Neural crest cell (in vitro differentiated cells): ENCODE measurements at places on chromosomes 4 and X. TPM values are rescaled to one million over a fixed set of nuclear protein-coding genes. Genes with fewer than 3 reads are reported as not detected.

Gene PHF8
- 38.1 and 38.3 TPM in 2 replicates for total RNA-seq

DNA sequence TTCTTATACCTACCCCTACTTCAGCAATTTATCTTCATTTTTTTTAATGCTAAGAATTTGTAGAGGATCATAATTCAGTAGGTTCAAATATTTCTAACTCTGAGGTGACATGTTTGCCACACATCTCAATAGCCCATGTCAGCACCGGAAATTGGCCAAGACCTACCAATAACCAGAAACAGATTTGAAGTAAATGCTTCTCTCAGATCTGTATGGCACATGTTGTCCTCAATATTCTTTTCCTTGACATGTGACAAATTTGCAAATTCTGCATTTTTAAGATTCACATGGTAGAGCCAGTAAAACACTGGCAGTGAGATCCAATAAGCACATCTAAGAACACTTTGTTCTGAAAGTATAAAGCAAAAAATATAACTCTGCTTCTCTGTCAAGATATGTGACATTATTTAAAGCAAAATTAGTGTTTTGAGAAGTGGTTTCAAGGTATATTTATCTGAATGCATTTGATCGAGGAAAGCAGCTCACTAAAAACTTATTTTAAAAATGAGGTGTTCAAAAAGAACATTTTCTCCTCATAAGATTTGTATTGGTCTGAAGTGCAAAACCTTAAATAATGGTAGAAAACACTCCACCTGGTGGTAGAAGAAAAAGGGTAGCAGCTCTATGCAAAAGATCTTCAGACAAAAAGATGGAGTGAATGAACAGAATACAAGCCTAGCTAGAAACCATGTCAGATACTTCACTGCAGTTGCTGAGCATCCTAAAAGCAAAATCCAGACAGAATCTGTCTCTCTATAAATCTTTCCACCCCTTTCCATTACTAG, 513.8 kb upstream of the FAM241A start:
- no peak for DNase-seq

Gene NHSL2
- 9.9 and 10.8 TPM in 2 replicates for total RNA-seq

DNA sequence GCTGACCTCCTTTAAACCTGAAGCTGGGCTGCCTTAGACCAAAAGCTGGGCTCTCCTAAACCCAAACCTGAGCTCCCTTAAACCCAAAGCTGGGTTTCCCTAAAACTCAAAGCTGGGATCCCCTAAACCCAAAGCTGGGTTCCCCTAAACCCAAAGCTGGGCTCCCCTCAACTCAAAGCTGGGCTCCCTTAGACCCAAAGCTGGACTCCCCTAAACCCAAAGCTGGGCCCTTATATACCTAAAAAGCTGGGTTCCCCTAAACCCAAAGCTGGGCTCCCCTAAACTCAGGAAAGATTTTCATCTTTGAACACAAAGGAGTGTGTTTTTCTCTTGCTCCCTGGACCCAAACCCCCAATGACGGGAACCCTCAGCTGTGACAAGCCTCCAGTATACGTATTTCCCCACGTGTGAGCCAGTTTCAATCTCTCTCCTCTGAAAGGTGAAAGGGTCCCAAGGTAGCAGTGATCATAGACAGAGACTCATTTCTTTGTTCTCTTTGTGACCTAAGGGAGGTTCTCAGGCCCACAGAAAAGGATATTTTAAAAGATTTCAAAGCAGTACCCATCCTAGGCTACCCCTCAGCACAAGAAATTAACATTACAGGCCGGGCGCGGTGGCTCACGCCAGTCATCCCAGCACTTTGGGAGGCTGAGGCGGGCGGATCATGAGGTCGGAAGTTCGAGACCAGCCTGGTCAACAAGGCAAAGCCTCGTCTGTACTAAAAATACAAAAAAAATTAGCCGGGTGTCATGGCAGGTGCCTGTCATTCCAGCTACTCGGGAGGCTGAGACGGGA, 31.3 kb upstream of the ASMTL start:
- no peak for DNase-seq

DNA sequence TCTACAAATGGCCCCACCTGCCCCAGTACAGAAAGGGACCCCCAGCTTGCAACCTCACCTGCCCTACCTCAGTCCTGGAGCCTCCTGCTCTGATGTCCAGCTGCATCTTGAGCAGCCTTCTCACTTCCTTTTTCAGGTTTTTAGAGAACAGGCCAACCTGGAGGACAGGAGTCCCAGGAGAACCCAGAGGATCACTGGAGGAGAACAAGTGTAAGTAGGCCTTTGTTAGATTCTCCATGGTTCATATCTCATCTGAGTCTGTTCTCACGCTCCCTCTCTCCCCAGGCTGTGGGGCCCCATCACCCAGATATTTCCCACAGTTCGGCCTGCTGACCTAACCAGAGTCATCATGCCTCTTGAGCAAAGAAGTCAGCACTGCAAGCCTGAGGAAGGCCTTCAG, 3.6 kb downstream of the MAGEA11 start:
- DNase-seq = no peak

DNA sequence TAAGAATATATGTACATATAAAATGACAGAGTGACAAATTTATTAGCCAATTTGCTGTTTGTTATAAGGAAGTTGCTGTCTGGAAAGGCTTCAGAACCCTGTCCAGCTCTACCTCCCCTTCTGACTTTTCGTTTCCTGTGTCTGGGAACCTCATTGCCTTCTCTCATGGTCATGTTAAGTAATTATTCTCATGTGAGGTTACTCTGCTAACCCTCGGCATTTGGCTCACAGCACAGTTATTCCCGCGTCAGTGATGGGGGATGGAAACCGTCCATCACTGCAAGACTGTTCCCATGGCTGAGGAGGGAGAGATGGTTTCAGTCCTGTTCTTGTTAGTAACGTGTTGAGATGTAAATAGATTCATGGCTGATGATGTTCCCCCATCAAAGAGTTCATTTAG, 11.9 kb downstream of the EDNRA start:
- no peak for DNase-seq

Gene ASB9
- 0.28 TPM in 1 of 2 replicates, not detected in the other for total RNA-seq

Gene LDOC1
- total RNA-seq = 26.8 and 27.3 TPM in 2 replicates

GRCh38 chr4:99013402-99013843, 17.9 kb downstream of the METAP1 start:
- DNase-seq = no peak

Gene ARHGAP6
- 2.3 and 2.7 TPM in 2 replicates for total RNA-seq

Gene GABRG1
- total RNA-seq = not detected in 2 replicates

Gene CXCL3
- 0.63 and 1.0 TPM in 2 replicates for total RNA-seq

Gene TGIF2LX
- total RNA-seq = not detected in 2 replicates

DNA sequence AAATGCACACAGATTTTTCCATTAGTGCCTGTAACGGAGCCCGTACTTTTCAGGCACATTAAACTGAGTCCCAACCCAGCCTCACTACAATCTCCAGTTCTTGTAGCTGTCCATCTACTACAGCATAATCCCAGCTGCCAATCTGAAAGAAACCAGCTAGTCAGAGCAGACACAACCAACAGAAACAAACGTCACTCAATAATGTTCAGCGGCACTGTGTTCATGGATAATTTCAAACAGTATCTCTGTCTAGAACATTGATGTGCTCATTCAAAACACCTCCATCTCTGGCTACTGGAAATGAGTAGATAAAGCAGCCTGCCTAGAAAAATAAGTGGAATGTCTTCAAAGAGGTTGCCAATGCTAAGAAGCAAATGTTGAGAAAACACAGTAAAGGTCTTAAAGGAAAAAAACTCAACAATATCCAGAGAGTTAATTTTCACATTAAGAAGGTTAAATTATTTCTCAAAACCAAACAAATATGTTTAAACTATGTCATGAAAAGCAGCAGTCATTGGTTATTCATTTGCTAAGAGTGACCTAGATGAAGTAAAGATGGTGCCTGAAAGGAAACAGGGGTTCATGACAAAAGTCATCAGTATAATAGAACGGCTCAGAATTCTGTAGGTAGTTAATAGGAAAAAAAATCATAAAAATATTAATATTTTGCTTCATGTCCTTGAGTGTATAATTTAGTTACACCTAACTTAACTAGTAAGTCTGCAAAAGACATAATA, 245.1 kb upstream of the MAB21L2 start:
- no peak for DNase-seq

Gene SLC16A2
- total RNA-seq = 17.8 and 19.8 TPM in 2 replicates

GRCh38 chrX:108203540-108203939, 112.0 kb downstream of the ATG4A start:
- no peak for DNase-seq

DNA sequence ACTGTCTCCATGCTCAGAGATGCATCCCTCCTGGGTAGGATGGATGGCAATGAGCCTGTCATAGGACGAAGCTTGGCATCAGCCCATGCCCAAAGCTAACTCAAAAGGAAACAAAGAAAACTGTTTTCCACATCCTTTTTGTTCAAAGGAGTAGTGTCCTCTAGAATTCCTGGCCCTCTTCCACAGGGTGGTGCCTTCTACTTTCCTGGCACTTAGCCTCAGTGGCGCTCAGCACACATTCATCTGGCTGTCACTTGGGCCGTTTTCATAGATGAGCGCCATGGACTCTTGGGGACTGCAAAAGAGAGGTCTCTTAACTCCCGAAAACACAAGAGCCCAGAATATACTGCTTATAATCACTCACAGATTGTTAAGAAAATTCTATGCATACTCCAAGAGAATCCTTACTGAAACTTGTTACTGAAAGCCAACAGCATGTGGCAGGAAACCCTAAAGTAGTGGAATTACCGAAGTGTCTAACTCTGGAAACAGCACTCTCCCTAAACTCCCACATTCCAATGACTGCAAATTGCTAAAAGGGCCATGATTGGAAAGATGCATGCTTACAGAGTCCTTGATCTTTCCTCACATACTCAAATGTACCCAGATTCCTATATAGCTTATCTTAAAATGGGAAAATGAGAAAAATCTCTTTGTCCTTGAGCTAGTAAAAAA, 110.0 kb downstream of the HS6ST2 start:
- DNase-seq = no peak

DNA sequence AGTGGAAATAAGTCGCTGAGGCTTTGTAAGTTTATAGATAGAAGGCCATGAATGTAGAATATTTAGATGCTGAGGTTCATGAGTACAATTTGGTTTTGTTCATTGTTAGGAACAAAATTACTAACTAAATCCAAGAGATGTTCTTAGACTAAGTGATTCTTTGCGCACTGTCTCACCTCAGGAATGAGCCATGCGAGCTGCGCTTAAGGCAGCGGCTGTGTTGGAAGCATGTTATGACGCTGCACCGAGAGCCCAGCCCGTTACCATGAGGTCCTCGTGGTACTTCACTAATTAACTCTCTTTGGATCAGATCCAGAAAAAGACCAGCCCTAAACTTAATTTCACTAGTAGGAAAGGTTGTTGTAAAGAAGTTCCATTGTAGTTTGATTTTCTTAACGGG, 166.2 kb downstream of the RAPGEF2 start:
- no peak for DNase-seq

Gene MBNL3
- total RNA-seq = 21.0 and 21.8 TPM in 2 replicates

- DNase-seq = no peak
Observed at GRCh38 chr4:185778307-185778706, 33.7 kb downstream of the SORBS2 start.

- no peak for DNase-seq
Observed at GRCh38 chrX:50838820-50839600, 25.0 kb upstream of the SHROOM4 start.

Gene TRIM60
- total RNA-seq = not detected in 2 replicates
